ENCODE measurements at places on chromosomes 6 and 20. TPM values are rescaled to one million over a fixed set of nuclear protein-coding genes. Genes with fewer than 3 reads are reported as not detected.

SRMS gene
- total RNA-seq: not detected

BTN1A1 gene
- not detected for total RNA-seq

SERPINB6 gene
- total RNA-seq: 134 TPM

BMP7 gene
- total RNA-seq: 2.2 TPM

TFAP2B gene
- not detected for total RNA-seq

PDE10A gene
- total RNA-seq: 15.3 TPM

C20orf202 gene
- not detected for total RNA-seq

TNF gene
- total RNA-seq: 0.41 TPM

HLA-DMB gene
- total RNA-seq: 17.6 TPM

- DNase-seq: no peak
Measured at GRCh38 chr6:21180155-21180554, 413.4 kb upstream of the SOX4 start.

DNA sequence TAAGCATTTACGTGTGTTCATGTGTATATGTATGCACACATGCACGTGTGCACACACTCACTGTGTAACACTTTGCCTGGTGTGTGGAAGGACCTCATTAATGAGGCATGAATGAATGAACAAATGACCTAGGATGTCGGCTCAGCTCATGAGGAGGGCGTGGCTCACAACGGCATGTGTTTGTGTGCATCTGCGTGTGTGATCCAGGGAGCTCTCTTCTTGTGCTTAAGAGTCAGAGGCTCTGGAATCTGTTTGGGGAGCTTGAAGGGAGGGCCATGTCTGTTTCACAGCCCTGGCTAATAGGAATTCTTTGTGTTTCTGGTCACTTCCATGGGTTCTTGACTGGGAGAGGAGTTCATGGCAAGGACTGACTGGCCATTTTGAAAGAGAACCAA, 32.7 kb downstream of the TOX2 start:
- no peak for DNase-seq

DNA sequence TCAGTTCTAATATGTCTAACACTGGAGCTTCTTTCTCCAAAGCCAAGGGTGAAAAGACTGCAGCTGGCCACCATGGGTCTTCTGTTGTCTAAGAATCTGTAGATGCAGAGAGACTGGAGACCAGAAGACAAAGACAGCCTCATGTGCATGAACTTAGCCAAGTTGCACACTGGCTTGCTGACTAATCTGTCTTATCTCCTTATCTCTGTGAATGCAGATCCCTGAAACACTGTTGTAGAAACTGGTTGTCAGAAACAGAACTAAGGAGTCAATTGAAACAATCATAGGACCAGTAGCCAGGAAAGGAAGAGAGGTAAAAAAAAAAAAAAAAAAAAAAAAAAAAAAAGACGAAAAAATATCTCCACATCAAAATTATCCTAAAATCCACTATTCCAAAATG, 109.7 kb downstream of the BFSP1 start:
- no peak for DNase-seq

GRCh38 chr20:4220756-4221155, 205.4 kb upstream of the RNF24 start:
- DNase-seq: no peak

GRCh38 chr20:7406671-7407070, 533.6 kb downstream of the HAO1 start:
- DNase-seq: no peak

DNA sequence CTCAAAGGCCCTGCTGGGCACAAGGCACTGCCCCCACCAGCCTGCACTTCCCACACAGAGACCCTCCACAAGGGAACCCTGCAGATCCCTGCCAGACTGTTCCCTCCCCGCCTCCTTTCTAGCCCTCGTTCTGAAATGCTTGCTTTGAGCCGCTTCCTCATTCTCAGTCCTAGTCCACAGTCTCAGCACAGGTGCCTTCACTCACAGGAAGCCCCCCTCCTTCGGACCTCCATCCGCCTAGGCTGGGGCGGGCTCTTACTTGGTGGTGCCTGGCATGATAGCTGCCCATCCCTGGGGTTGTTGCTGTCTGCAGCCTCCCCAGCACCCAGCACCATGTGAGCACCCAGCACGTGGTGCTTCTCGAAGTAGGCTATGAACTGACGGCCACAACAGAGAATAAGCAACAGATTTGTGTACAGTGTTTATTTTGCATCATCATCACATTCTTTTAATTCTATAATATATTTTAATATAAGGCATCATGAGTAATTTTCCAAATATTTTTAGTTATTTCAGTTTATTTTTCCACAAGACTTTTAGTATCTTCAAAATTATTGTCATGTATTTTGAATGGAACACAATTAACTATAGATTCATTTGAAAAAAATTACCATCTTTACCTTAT, 12.3 kb downstream of the CST5 start:
- no peak for DNase-seq

GRCh38 chr6:6721606-6722005, 133.1 kb downstream of the LY86 start:
- DNase-seq: no peak

DNA sequence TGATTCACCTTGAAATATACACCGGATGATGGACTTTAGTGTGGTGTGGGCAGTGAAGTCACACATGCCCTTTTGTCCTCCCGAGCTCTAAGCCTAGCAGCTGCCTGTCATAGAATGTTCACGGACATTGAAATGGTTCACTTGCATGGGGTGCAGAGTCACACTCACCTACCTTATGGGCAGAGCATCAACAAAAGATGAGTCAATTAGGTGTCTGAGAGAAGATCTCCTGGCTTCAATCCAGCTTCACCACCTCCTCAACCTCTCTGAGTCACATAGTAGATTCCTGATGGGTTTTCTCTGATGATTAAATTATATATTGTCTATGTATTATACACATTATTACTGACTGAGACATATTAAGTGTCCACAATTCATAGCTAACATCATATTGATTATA, 48.1 kb upstream of the HLA-E start:
- DNase-seq: no peak

- no peak for DNase-seq
Measured at GRCh38 chr6:107231243-107231642, 115.9 kb upstream of the BEND3 start.

All from transverse colon (tissue), 4 donors.